ENCODE measurements at places on chromosomes 6 and 20.

- DNase-seq: no peak
These were observed 118.0 kb downstream of the HFE start for GRCh38 chr6:26205161-26205624.

- no peak for DNase-seq
These were observed 11.2 kb downstream of the NEU1 start for GRCh38 chr6:31851485-31851832.

GRCh38 chr6:5205877-5206850 is 54.6 kb downstream of the LYRM4 start:
- DNase-seq: no peak

DNA sequence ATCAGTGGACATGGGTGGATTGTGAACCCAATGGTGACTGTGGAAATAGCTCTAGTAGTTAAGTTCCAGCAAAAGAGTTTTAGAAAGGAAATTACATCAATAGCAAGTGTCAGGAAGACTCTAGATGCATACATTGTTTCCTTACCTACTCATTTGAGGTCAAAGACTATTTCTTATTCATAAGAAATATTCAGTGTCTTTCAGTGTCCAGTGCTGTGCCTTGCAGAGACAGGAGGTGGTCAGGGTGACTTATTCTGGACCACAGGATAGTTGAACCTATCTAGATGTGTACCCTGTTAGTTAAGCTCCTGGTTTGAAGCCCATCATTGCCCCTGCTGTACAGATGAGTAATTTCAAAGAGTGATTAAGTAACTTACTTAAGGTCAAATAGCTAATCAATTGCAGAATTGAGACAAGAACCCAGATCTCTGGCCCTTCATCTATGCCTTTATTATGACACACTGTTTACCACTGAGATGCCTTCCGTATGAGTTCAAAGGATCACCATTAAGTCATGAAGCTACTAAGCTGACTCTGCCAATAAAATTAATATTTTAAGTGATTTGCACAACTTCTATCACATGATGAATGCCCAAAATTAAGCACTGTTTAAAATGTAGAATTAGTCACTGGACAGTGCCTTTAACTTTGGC is 136.1 kb downstream of the PDSS2 start:
- no peak for DNase-seq

DNA sequence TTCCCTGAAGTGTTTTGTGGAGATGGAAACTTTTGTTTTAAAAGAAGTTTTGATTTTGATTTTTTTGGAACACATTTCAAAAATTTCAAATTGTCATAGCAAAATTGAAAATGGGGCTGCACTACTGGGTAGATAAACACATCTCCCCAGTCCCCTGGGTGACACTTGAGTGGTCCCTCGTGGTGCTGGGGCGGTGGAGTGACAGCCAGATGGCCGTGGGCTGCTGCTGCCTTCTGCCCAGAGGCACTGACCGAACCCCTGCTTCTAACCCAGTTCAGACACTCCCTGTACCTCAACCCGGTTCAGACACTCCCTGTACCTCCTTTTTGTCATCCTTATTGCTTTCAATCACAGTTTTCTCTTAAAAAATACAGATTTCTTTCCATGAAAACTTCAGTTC is 69.9 kb upstream of the SYNJ2 start:
- no peak for DNase-seq

- DNase-seq: no peak
These were observed 11.4 kb upstream of the RAMACL start for GRCh38 chr6:166597711-166598440.

- no peak for DNase-seq
These were observed 43.4 kb downstream of the CPXM1 start for GRCh38 chr20:2757001-2757400.

DNA sequence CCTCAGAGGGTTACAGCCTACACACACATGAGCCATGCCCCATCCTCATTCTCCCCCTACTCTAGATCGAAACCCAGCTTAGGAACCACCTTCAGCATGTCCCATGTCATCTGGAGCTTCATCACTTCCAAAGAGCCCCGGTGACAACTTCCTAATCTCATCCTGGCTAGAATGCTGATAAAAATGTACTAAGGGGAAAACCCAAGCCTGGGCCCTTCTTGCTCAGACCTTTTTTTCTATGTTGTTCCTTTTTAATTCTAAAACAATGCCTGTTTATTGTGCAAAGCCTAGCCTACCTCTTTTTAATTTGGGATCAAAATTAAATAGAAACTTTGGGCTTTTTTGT is 44.1 kb upstream of the NT5E start:
- DNase-seq: no peak

DNA sequence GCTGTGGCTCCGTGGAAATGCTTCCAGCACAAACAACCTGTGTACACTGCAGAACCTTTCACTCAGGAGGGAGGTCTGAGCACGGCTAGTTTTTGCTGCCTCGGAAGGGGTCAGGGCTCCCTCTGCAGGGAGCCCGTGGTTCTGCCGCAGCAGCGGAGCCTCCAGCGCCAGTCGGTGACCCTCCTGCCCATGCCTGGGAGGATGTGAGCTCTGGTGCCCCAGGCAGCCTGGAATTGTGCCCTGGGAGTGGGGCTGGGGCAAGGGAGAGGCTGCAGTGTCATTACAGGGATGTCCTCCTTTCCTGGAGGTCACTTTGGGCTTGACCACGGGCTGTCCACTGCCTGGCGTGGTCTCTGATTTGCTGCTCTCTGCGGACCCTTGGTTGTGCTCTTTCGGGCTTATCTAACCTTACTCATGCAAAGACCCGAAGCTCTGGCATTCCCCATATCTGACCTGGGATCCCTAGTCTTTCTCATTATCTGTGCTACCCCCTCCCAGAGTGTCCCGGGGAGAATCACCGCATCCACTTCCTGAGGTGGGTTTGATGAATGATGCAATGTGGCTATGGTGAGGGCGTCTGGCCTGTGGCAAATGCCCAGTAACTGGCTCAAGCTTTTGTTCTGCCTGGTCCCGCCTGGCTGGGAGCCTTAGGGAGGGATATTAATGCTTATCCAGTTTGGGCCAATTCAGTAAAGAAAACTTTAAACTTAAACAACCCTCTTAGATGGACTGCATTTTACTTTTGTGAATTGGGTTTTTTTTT is 59.6 kb upstream of the TAGAP start:
- DNase-seq: peak; percentile 67

GRCh38 chr6:38573801-38574395 is 65.8 kb downstream of the BTBD9 start:
- DNase-seq: no peak

GRCh38 chr20:49868538-49868937 is 46.8 kb downstream of the SPATA2 start:
- DNase-seq: no peak

GRCh38 chr6:78089531-78089930 is 436.7 kb downstream of the MEI4 start:
- no peak for DNase-seq

- no peak for DNase-seq
These were observed 10.4 kb downstream of the OPN5 start for GRCh38 chr6:47792216-47792733.

GRCh38 chr6:139370283-139370998 is 4.0 kb downstream of the CITED2 start:
- no peak for DNase-seq

All from stimulated activated CD8-positive, alpha-beta memory T cell treated with anti-CD3 and anti-CD28 coated beads, Interleukin-4, amount 100 ng/mL, for 1 hour (primary cell).